ENCODE measurements at places on chromosomes 1 and 21.
A peak's percentile ranks its signal among the peaks of the same experiment; 100 is the strongest.

DNA sequence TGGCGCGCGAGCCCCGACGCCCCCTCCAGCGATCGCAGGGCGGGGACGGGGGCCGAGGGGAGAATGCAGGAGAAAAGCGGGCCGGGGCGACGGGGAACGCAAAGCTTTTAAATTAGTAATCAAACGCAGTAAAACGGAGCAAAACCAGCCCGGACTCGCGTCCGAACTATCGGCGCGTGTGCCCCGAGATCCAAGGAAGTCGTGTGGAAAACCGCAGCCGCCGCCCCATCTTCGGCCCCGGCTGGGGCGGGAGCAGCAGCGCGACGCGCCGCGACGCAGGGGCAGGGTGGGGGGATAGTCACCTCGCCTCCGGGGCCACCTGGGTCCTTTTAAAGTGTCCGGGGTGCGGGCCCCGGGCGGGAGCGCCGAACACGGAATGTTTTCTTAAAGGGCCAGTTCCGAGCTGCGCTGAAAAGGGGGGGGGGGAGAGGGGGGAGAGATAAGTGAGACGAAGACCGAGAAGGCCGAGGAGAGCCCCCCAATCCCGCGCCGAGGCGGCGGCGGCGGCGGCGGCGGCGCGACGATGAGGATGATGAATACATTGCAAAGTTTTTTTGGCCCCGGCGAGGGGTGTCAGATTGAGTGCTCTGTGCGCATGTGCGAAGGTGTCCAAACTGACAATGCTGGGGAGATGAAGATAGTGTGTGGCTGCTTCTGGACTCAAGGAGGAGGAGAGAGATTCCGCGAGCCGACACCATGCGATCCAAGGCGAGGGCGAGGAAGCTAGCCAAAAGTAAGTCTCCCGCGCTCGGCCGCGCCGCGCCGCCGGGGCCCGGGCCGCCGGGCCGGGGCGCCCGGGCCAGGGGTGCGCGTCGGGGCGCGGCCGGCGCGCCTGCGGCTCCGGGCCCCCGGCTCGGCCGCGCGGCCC lies at the start of gene PRDM16:
Gene PRDM16, plus strand, starts transcription at position 640 of the 868 bp plus-strand sequence. Its CDS starts 57 bp downstream, at position 697.
- DNase-seq = no peak

DNA sequence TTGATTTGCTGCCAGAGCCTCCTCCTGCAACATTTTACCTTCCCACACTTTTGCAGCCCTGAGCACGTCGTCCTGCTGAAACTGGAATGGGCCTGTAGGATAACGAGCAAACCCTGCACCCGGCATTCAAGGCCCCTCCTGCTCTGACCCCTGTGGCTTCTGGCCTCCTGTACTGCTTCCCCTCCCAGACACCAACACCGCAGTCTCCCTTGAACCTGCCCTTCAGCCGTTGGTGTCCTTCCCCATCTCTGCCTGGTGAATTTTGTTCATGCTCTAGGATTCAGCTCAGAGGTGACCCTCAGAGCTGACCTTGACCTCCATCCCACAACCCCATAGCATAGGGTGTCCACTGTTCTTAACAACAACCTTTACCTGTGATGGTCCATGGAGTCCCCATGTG lies 535.1 kb downstream of the MATN1 start:
- no peak for DNase-seq

GRCh38 chr21:43304621-43305335 lies 122.2 kb downstream of the SIK1 start:
- no peak for DNase-seq

GRCh38 chr1:1910651-1911331 lies 4.3 kb upstream of the CALML6 start:
- no peak for DNase-seq

- no peak for DNase-seq
Observed at GRCh38 chr1:214494706-214495105, 56.7 kb downstream of the PTPN14 start.

- no peak for DNase-seq
Observed at GRCh38 chr1:179879797-179880196, 2.2 kb upstream of the TOR1AIP2 start.

DNA sequence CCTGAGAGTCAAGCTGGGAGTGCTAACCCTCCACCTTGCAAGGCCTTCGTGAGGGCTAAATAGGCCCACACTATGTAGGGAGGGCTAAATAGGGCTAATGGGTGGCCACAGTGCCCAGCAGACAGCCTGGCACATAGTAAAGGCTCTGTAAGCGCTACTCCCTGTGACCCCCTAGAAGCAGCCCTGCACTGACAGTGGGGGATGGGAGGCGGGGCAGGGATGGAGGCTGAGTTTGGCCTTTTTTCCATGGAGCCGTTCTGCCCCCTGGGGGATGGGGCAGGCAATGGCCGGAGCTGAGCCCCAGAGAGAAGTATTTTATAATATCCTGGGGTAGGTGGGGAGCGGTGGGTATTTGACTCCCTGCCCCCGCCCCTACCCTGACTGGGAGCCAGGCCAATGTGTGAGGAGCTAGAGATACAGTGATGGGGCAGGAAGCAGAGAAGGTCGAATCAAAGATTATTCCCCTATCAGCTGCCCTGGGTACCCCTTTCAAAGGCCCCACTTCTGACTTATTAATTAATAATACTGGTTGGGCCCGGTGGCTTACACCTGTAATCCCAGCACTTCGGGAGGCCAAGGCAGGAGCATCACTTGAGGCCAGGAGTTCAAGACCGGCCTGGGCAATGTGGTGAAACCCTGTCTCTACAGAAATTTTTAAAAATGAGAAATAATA lies 42.3 kb downstream of the LACTBL1 start:
- DNase-seq = no peak

DNA sequence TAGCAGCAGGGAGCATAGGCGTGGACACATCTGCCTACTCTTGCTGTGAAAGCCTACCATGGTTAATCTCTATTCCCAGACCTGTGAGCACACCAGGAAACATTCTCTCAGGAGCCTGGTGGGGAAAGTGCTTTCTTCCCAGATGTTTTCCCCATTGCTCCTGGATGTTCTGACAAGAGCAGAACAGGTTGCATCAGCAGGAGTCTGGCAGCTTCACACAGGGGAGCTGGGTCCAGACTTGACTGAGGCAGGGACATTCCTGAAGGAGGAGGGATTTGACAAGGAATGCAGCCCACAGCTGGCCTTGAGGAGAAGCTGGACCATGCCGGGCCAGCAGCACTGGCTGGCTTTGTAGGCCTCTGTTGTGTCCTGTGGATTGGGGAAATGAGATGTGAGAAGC lies 21.0 kb upstream of the ARTN start:
- no peak for DNase-seq

- no peak for DNase-seq
Observed at GRCh38 chr1:172770071-172770470, 111.2 kb downstream of the FASLG start.

- DNase-seq = no peak
Observed at GRCh38 chr1:24294716-24295371, 24.3 kb upstream of the GRHL3 start.

DNA sequence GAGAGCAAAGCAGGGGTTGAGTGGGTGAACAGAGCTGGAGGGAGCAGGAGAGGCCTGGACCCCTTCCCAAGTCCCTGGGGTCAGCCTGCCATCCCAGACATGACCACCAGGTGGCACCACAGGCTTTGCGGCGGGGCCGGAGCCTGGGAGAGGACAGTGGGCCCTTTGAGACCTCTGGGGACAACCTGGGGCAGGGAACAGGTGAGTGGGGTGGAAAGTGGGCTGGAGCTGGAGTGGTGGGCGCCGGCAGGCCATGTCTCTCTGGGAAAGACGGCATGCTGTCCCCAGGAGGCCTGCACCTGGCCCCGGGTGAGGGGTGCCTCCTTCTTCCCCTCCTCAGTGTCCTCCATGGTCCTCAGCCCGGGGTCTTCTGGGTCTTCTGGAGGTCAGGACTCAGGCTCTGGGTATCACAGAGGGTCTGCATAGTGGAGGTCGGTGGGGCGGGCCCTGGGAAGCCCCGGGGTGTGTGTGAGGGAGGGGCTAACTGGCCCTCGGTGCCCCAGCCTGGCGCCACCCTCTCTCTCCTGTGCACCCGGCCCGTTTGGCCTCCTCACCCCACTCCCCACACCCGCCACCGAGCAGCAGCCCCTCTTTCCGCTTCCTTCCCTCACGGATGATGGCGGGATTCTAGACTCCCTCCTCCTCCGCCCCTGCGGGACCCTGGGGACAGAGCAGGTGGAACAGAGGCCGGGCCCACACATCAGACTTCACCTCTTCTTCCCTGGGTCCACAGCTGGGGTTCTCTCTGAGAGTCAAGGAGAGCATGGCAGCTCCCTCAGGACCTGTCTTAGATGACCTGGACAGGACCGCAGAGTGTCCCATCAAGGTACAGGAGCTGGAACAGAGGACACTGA lies 28.5 kb upstream of the PKP1 start:
- DNase-seq = peak; percentile 8

DNA sequence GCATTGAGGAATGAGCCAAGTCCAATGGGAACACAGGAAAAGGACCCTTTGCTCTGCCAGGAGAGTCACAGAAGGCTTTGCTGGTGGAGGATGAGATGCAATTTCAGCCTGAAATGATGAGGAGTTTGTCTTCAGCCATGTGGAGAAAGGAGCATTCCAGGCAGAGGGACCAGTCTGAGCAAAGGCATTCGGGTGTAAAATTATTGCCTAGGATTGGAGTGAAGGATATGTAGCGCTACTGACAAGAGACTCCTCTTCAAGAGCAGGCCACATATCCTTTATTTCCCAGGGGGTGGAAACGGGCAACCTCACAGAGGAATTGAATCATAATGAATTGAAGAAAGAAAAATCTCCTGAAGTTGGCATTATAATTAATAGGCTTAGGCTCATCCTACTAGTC lies 1.1 kb upstream of the CSF1 start:
- DNase-seq = no peak

GRCh38 chr21:45572231-45572630 lies 30.0 kb upstream of the SLC19A1 start:
- no peak for DNase-seq

DNA sequence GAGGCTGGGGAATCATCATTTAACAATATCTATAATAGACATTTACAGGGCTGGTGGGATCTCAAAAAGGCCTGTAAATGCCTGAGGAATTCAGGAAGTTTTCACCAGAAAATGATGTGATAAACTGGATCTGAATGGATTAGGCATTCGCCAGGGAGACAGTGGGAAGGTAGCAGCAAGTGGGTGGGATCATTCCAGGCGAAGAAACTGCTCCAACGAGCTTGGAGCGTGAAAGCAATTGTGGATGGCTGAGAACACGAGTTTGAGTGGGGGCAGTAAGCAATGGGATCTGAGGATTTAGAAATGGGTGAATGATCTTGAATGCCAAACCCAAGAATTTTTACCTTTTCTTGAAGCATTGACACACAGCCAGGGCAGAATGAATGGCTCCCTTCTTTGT lies 8.9 kb upstream of the NDUFS5 start:
- DNase-seq = no peak

GRCh38 chr1:174017231-174017970 lies 4.8 kb downstream of the RC3H1 start:
- DNase-seq = no peak

- DNase-seq = no peak
Observed at GRCh38 chr1:68225781-68226180, 6.5 kb downstream of the WLS start.

GRCh38 chr1:4119516-4120220 lies 219.6 kb upstream of the C1orf174 start:
- no peak for DNase-seq

- DNase-seq = no peak
Observed at GRCh38 chr21:35147439-35147838, 98.3 kb upstream of the RUNX1 start.

DNA sequence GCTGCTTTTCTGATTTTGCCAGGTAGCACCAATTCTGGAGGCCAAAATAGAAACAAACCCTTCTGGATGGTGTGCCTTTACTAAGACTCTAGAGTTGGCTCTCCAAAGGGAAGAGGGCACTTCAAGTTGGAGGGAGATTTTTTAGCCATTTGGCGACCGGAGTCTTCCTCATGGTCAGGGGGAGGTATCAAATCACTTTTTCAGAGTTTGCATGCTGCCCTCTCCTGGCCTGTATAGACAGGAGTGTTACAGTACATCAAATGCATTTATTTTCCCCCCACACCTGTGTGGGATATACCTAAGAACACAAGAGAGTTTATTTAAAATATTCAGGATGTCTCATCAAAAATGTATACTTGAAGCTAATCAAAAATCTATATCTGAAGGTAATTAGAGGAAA lies 3.2 kb downstream of the GREM2 start:
- DNase-seq = no peak

- no peak for DNase-seq
Observed at GRCh38 chr1:225446981-225447615, 19.3 kb upstream of the LBR start.

GRCh38 chr1:46812996-46813857 lies 14.4 kb downstream of the CYP4B1 start:
- no peak for DNase-seq

DNA sequence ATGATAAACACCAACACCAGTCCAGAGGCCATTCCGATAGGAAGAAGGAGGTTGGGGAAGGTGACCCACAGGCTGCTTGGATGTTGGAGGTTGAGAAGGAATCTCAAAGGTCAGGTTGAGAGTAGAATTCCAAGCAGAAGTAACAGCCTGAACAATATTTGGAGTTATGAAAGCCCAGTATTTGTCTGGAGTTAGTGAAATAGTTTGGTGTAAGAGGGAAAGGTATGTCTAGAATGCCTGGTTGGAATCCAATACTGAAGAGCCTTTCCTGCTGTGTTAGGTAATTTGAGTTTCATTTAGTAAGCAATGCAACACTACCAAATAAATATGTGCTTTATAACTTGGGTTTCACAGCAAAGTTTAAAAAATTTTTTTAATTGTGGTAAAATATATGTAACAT lies 70.5 kb upstream of the MCOLN3 start:
- no peak for DNase-seq

- no peak for DNase-seq
Observed at GRCh38 chr1:182935716-182936115, 17.2 kb downstream of the SHCBP1L start.

DNA sequence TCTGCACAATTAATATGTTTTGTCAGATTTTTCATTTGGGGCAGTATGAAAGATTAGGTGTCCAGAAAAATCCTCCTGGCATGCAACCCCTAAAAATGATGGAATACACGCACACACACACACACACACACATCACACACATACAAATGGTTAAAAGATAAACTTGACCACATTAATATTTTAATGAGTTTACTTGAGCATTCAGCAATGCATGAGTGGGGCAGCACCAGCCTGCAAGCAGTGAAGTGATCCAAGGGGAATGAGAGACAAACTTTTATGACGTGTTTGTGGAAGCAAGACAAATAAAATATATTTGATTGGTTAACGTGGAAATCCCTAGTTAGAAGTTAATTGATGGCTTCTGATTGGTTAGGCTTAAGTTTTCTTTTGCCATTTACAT lies 29.1 kb upstream of the SOAT1 start:
- no peak for DNase-seq

- DNase-seq = no peak
Observed at GRCh38 chr1:92736395-92736794, 48.5 kb downstream of the EVI5 start.

DNA sequence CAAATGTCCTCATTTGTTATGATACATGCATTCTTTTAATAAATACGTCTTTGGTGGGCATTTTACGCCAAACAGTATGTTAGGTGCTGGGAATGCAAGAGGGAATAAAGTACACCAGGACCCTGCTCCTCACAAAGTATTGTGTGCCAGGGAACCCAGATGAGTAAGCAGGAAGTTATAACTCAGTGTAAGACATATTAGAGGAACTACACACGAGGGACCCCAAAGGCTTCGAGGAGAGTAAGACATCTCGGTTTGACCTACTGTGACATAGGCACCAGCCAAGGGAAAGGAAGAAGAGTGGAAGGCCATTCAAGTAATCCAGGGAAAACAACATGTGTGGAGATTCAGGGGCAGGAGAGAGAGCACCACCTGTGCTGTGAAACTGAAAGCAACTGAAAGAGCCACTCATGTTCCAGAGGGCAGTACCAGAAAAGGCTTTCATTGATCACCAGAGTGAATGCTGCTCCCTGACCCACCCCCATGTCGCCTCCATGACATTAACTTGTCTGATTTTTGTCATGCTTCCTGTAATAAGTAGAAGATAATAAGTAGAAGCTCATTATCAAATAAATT lies 542.5 kb upstream of the PKN2 start:
- DNase-seq = no peak
